ENCODE measurements at places on chromosomes 2 and 18. TPM values are rescaled to one million over a fixed set of nuclear protein-coding genes. Genes with fewer than 3 reads are reported as not detected.

DNA sequence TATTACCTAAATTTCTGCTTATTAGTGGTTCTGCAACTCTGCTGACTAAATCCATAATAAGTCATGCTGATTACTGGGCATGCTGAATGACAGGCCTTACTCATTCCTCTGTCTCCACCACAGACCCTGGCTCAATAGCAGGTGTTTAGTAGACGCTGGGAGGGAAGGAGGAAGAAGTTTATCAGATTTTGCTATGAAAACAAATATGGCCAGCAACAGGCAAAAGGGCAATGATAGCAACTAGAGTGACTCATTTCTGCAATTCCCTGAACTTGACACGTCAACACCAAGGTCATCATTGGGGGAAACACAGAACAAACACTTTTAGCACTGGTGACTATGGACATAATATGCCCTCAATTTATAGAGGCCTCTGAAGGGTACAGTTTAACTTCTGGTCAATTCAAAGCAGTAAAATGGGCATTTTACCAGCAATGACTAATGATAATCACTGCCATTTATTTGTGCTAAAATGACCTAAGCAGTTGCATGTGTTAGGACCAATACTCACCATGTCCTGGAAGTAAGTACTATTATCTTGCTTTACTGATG is 35.2 kb downstream of the TMEM163 start:
- peak; percentile 23 for DNase-seq

- no peak for DNase-seq
Observed at GRCh38 chr2:150686391-150686790, 198.9 kb upstream of the RND3 start.

The CELF4 gene
- not detected for total RNA-seq

The RBMS1 gene
- total RNA-seq: 55.5 TPM

Data from HepG2 (cell line).